ENCODE measurements at places on chromosomes 1 and 21. TPM values are rescaled to one million over a fixed set of nuclear protein-coding genes. Genes with fewer than 3 reads are reported as not detected.

- DNase-seq, result no peak
These were observed 1.3 kb downstream of the PFKL start for GRCh38 chr21:44301141-44301540.

DNA sequence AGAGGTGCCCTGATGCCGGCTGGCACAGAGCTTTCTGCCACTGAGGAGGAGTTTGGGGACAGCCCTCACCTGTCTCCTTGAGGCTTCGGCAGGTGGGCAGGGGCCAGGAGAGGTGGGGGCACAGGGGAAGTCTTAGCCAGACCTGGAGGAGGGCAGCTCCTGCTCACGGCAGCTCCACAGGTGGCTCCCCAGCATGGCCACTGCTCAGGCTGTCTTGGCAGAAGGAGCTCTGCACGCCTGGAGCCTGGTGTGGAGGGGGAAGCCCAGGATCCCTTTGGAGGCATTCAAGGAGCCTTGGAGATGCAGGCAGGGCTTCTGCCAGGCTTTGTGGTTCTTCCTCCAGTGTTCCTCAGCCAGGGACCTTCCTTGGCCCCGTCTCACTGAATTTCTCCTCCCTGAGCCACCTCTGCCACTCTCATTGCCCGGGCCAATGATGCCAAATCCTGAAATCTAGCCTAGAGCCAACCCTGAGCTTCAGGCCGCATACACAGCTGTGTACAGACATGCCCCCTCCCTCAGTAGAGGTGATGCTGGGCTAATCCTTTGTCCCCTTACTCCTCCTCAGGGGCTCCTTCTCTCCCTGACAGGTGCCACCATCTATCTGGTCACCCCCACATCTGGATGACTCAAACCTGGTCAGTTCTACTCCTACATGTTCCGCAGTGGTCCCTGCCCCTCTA, 251.8 kb upstream of the VAMP3 start:
- no peak for DNase-seq

DNA sequence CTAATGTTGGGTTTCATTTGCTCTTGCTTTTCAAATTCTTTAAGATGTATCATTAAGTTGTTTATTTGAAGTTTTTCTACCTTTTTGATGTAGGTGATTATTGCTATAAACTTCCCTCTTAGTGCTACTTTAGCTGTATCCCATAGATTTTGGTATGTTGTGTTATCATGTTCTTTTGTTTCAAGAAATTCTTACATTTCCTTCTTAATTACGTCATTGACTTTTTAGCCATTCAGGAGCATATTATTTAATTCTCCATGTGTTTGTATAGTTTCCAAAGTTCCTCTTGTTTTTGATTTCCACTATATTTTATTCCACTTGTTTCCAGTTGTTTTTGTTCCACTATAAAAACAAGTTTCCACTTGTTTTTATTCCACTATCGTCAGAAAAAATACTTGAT, 15.0 kb downstream of the GPR88 start:
- DNase-seq, result no peak

DNA sequence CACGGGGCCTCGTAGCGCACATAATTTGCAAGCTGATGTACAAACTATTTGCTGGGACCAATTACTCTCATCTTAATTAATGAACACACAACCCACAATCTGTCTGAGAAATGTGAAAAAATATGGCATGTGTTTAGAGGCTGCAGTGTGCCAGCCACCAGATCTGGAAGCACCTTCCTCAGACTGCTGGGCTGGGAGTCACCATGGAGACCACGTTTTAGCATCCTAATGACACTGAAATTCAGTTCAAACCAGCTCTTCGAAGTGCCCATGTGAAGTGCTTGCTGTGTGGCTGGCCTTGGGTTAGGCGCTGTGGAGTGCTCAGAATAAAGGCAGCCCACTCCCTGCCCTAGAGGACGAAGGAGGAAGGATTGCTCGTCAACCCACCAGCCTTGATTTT, 482.4 kb downstream of the OMA1 start:
- DNase-seq, result no peak

DNA sequence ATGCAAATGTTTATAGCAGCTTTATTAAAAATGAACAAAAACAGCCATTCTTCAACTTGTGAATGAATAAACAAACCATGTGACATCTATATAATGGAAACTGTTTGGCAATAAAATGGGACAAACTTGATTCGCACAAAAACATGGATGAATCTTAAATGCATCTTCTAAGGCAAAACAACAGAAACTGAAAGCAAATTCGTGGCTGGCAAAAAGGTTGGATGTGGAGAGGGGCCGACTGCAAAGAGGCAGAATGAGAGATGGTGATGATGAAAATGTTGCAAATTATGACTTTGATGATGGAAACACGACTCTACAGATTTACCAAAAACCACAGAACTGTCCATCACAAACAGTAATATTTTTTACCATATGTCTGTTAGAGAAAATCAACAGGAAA, 327.0 kb upstream of the NR5A2 start:
- DNase-seq, result no peak

DNA sequence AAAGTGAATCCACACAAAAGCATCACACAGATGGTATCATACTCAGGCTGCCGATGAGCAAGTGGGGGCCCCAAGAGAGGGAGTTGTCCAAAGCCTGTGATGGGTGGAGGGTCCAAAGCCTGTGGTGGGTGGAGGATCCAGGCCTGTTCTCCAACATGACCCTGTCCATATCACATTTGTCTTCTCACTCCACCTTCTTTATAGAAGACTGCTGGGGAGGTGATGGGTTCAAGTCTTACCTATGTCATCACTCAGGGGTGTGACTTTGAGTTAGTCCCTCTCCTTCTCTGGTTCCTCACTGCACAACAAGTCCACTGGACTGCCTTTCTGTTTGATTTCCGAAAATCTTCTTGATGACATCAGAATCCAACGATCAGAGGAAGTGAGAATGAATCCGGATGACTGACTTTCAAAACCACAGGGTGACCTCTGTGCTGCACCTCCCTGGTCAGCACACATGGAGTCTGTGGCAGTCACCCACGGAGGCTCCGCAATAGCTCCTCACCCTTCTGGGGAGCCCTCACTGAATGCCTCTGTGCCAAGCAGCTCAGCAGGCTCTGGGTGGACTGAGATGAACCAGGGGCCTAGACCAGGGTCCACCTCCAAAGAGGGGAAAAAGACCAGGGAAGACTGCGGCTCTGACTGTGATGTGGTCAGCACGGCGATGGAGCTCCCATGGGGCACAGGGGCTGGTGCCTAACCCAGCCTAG, 166.8 kb downstream of the HIVEP3 start:
- no peak for DNase-seq

TMPRSS2 gene
- total RNA-seq, result 111 TPM

GRCh38 chr1:68346188-68346808, 103.5 kb downstream of the RPE65 start:
- no peak for DNase-seq

RBM8A gene
- 172 TPM for total RNA-seq

DNA sequence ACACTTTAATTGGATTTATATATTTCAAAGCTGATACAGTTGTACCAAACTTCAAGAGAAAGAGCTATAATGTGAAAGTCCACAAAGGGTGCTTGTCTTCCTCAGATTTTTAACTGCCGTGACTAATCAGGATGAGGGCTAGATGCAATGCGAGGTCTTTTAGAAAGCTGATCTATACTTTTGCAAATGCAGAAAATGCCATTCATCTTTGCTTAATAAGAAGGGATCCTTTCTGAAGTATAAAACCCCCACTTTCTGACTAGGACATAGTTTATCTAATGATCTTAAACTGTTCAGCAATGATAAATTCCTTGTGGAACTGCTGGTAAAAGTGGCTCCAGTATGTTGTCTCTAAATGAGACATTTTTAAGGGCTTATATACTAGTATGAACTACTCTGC, 102.7 kb upstream of the NGF start:
- no peak for DNase-seq

- DNase-seq, result no peak
These were observed 16.5 kb downstream of the PFKL start for GRCh38 chr21:44316277-44316900.

GRCh38 chr1:228778466-228778865, 43.2 kb downstream of the RHOU start:
- no peak for DNase-seq

OR2L3 gene
- not detected for total RNA-seq

OR2L13 gene
- not detected for total RNA-seq

Data from Panc1 (cell line).